SJSA1 (cell line): ENCODE measurements at places on chromosomes 7 and 10.
A peak's percentile ranks its signal among the peaks of the same experiment; 100 is the strongest.

DNA sequence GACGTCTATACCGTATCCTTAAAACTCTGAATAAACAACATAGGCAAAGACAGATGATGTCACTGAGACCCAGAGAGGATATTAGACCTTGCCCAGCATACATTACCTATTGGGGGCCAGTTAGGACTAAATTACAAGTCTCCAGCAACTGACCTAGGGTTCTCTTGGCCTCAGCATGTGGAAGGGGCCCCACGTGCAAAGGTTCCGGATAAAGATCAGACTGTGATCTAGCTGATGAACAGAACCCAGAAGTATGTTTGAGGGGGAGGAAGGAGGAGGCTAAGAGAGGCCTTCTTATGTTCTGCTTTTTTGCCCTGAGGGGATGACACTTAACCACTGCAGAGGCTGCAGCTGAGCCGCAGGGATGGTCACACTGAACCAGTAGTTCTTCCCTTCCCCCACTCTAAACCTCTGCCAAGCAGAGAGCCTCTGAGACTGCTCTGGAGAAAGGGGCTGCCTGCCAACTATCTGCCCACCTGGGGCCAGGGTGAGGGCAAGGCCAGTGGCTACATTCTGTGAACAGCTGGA lies 24.0 kb upstream of the KMT2C start:
- no peak for DNase-seq

GRCh38 chr7:98733036-98733435 lies 116.0 kb downstream of the NPTX2 start:
- DNase-seq: peak; percentile 32

DNA sequence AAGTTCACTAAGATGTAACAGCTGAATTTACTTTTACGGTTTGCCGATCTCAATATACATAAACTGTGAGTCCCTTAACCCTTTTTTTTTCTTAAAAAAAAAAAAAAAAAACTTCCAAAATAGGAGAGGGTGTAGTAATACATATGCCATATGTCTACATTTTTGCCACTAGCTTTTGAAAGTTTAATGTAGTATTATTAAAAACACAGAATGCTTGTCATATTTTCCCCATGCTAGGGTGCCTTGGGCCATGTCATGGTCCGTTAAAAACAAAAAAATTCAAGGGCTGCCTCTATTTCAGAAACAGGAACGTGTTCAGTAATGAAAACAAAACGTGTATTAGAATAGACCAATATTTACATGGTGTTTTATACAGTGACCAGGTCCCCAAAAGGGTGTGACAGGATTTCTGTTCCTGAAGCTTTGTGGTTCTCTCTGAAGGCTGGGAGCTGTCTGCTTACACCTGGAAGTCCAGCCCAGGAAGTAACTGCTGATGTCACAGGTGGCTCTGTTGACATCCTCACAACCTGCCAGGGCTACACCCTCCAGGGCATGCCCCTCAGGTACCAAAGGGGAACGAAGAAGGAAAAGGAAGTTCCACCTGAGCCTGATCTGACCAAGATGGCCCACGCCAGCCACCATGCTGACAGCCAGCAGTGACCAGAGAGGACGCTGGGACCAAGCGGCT lies 79.0 kb downstream of the COBL start:
- no peak for DNase-seq

- peak; percentile 25 for DNase-seq
These were observed 158.8 kb downstream of the DNAJB6 start for GRCh38 chr7:157495594-157495993.

GRCh38 chr10:31358688-31359330 lies 39.8 kb downstream of the ZEB1 start:
- peak; percentile 10 for DNase-seq

GRCh38 chr10:80414142-80414895 lies 6.0 kb downstream of the PRXL2A start:
- DNase-seq: peak; percentile 53

DNA sequence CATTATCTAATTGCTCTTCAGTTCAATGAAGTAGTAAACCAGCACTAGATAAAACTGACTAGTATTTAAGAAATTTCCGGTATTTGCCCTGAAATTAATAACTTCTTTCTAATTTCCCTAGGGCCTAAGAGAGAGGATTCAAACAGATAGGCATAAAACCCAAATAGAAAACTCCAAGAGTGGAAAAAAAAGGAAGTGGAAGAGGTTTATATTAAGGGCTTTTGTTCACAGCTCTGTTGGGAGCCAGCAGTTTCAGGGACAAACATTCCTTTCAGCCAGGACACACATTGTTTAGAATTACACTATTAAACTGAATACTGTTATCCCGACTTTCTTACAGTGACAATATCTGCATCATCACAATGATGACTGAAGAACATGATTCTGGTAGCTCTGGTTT lies 3.6 kb downstream of the ODAD2 start:
- no peak for DNase-seq

GRCh38 chr7:157234271-157234670 lies 95.5 kb downstream of the UBE3C start:
- no peak for DNase-seq

GRCh38 chr7:5276611-5277010 lies 6.1 kb upstream of the SLC29A4 start:
- no peak for DNase-seq

- DNase-seq: no peak
These were observed 69.4 kb downstream of the CCSER2 start for GRCh38 chr10:84397735-84398144.

- no peak for DNase-seq
These were observed 43.4 kb upstream of the DNAJB6 start for GRCh38 chr7:157293413-157293788.

- no peak for DNase-seq
These were observed 6.4 kb upstream of the NT5C2 start for GRCh38 chr10:103199488-103199887.

DNA sequence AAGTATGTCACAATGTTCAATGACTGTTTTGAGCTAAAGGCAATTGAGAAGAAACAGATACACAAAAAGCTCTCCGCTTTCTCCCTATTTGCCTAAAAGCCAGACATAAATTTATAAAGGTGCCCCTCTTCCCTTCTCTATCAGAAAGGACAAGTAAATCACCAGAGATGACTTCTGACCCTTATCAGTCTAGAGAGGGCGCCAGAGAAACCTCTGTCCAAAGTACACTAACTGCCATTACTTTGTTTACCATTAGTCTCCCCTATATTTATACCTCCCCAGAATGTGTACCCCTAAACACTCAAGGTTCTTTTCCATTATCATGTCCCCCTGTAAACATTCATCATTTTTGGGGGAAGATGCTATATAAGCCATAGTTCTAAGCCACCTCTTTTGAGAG lies 49.3 kb downstream of the TPK1 start:
- no peak for DNase-seq

GRCh38 chr7:48781752-48782151 lies 142.6 kb upstream of the CDC14C start:
- no peak for DNase-seq

- DNase-seq: no peak
These were observed 175.4 kb downstream of the AUTS2 start for GRCh38 chr7:69773535-69774225.

DNA sequence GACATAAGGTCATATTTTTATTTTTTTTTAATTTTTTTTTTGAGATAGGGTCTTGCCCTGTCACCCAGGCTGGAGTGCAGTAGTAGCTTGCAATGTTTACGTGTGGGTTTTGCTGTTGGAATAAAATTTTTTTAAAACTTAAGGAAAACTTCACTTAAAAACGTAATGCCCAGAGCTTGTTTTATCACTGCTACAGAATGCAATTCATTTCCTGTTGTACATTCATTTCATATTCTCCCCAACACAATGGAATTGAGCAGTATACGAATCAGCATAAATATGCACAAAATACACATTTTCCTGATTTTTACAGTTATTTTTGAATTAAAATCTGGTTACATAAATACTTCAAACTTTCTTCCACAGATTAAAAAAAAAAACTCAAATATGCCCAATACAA lies 40.3 kb downstream of the RSU1 start:
- DNase-seq: no peak
